ENCODE measurements at places on chromosomes 1 and 21.

- peak; percentile 67 for DNase-seq
Measured at GRCh38 chr1:58815069-58815685, 31.3 kb upstream of the JUN start.

DNA sequence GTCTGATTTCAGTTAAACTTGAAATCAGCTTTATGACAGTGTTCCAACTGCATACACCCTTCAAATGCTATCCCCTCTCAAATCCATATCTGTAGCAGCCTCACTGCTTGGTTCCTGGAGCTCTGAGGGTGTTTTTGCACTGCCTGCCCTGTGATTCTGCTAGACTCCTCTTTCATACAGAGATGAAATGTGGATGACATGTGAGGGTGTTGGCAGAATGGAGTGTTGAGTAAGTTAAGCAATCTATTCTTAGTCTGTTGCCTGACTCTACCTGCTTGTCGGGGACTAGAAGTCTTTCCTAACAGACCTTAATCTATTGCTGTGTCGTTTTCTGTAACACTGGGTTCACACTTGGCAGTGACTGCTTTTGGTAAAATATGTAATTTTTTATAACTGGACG is 9.8 kb downstream of the IGSF5 start:
- no peak for DNase-seq

- DNase-seq = no peak
Measured at GRCh38 chr1:241742084-241742483, 90.0 kb downstream of the WDR64 start.

- DNase-seq = no peak
Measured at GRCh38 chr1:12548973-12549459, 69.0 kb downstream of the DHRS3 start.

- no peak for DNase-seq
Measured at GRCh38 chr1:207828046-207828445, 76.2 kb downstream of the CD46 start.

- DNase-seq = no peak
Measured at GRCh38 chr1:166924823-166925541, 48.9 kb upstream of the TADA1 start.

- DNase-seq = no peak
Measured at GRCh38 chr21:20207335-20207734, 790.9 kb upstream of the NCAM2 start.

Data from epithelial cell of esophagus (primary cell).